Activated T-cell treated with anti-CD3 and anti-CD28 coated beads, Interleukin-2, amount 50 U/mL, for 72 hours (primary cell): ENCODE measurements at places on chromosomes 6 and 20.

DNA sequence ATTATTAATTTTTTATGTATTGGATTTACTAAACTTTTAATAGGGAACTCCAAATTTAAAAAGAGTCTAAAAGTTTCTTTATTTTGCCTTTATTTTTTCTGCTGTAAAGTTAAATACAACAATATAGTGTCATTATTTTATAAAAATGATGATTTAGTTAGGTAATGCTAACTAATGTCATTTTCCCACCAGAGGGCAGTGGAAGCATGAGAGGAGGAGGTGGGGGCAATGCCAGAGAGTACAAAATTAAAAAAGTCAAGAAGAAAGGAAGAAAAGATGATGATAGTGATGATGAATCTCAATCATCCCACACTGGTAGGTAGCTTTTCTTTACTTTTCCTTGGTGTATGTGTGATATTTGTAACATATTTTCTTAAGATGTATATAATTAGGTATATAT, 20.2 kb upstream of the FHL5 start:
- DNase-seq = no peak

DNA sequence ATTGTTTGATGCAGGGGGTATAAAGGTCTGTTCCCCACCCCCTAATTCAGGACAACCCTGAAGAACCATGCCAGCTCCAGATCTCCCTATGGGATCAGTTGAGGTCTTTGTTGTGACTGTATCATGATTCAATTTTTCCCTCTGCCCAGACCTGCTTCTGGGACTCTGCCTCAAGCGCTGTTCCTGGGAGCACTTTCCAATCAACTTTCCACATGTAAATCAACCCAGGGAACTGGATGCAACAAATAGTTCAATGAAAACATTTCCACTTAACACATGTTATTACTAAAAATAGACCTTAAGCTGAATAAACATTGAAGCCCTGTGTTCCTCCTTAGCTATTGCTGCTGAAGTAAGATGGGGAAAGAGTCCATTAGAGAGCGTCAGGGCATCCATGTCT, 139.5 kb downstream of the C6orf58 start:
- DNase-seq = no peak

DNA sequence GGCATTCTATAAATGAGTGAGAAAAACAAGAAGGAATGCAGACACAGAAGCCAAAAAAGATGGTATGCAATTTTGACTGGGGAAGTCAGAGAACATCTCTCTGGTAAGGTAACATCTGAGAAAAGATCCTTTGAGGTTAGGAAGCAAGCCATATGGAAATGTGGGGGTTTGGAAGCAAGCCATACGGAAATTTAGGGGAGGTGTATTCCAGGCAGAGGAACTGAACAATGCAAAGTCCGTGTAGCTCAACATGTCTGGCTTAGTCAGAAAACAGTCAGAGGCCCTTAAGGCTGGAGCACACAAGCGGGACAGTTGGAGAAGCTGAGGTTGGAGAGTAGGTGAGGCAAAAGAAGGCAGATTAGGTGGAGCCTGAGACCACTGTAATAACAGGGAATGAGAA, 35.3 kb downstream of the RALGAPA2 start:
- no peak for DNase-seq

- DNase-seq = no peak
These were observed 334.8 kb upstream of the SULF2 start for GRCh38 chr20:48120120-48120519.

- DNase-seq = no peak
These were observed 146.4 kb downstream of the RPS12 start for GRCh38 chr6:132960720-132961119.

GRCh38 chr6:140201787-140202458, 827.5 kb upstream of the CITED2 start:
- no peak for DNase-seq

- DNase-seq = peak; percentile 44
These were observed 62.6 kb downstream of the GINS1 start for GRCh38 chr20:25470045-25470444.
